Daoy (cell line): ENCODE measurements at places on chromosomes 5 and 9. TPM values are rescaled to one million over a fixed set of nuclear protein-coding genes. Genes with fewer than 3 reads are reported as not detected.

GRCh38 chr9:136501686-136502085 is 18.8 kb upstream of the SEC16A start:
- no peak for DNase-seq

Gene MYMK
- not detected in 2 replicates for total RNA-seq

DNA sequence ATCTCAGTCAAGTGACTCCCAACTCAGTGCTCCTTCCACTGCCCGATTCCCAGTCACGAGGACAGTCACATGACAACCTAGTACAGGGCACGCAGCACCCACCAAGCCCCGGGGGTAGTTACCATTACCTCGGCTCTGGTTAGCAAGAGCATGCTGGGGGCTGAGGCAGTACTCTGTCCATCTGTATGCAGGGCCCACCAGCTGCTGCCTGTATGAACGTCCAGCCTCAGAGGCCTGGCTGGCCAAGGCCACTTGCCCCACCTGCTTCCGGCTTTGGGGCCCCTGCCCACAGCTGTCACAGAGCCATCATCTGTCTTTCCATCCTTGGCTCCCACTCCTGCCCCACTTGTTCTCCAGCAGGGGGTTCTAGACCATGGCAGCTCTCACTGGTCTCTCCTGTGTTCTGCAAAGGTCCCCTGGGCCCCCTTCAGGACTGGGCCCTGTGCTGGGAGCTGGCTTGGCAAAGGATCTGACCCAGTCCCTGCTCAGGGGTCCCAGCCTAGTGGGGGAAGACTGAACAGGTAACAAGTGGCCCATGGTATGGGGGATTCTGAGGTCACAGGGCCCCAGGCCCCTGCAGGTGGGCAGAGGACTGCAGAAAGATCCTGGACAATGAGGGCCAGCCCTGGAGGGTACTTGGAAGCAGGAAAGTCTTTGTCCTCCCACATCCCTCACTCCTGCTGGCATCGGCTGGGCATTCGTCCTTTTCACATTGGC is 3.3 kb downstream of the RPL35 start:
- DNase-seq = no peak

- no peak for DNase-seq
Measured at GRCh38 chr5:155844542-155844941, 482.4 kb upstream of the SGCD start.

DNA sequence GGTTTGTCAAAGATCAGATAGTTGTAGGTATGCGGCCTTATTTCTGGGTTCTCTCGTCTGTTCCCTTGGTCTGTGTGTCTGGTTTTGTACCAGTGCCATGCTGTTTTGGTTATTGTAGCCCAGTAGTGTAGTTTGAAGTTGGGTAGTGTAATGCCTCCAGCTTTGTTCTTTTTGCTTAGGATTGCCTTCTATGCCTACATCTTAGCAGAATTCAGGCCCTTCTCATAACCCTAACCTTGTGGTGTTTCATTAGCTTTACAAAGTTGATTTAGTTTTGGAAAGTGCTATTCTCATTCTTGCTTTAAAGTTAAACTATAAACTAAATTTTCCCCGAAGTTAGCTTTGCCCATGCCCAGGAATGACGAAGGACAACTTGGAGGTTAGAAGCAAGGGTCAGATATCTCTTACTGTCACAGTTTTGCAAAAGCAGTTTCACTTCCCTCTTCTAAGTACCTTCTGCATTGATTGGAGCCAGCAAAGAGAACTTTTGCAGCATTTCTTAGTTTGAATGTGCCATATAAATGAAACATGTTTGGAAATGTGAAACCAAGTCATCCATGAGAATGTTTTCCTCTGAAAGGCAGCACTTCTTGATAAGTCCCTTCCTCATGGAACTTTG is 274.3 kb upstream of the DMRT1 start:
- DNase-seq = no peak

Gene FOXD4L5
- total RNA-seq = not detected in 2 replicates
